Ureter (tissue), 1 donor: ENCODE measurements at places on chromosomes 7 and 10. TPM values are rescaled to one million over a fixed set of nuclear protein-coding genes. Genes with fewer than 3 reads are reported as not detected.

Gene MMD2
- total RNA-seq, result not detected

Gene SFRP4
- total RNA-seq, result 1.9 TPM

Gene MORN4
- total RNA-seq, result 12.9 TPM

DNA sequence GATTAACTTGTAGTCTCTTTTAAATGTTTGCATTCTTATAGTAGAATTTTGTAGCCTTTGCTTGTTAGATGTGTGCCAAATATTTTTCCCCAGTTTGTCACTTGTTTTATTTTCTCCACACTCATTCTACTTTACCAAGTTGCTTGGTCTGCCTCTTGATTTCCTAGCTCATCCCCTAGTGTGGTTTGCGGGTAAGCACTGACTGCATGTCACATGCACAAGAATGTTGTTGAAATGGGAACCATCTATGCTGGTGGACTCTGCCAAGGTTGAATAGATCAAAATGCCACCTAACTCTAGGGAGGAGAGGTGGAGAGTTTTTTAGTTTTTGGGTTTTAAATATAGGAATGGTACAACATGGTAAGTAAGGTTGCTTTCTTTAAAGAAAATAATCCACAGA is 47.6 kb downstream of the FZD1 start:
- no peak for DNase-seq

- DNase-seq, result peak; percentile 40
Measured at GRCh38 chr7:2735744-2736143, 47.7 kb downstream of the AMZ1 start.

DNA sequence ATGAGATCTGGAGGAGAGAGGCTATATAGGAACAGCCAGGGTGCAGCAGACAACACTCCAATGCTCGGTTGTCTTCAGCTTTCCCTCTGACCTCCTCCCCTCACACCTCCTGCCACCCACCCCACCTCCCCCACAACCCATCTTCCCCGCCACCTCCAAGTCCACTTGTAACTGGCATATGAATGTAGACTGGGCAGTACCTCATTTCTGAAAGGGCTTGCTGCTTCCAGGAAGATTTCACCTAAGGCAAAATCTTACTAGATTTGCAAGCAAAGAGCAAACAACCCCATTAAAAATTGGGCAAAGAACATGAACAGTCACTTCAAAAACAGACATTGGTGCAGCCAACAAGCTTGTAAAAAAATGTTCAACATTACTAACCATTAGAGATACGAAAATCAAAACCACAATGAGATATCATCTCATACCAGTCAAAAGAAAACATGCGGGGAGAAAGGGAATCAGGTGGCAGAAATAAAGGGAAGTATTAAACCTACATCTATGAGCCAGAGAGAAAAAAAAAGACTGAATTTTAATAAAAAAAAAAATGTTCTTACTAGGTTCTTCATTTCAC is 164.6 kb upstream of the C1GALT1 start:
- DNase-seq, result no peak

DNA sequence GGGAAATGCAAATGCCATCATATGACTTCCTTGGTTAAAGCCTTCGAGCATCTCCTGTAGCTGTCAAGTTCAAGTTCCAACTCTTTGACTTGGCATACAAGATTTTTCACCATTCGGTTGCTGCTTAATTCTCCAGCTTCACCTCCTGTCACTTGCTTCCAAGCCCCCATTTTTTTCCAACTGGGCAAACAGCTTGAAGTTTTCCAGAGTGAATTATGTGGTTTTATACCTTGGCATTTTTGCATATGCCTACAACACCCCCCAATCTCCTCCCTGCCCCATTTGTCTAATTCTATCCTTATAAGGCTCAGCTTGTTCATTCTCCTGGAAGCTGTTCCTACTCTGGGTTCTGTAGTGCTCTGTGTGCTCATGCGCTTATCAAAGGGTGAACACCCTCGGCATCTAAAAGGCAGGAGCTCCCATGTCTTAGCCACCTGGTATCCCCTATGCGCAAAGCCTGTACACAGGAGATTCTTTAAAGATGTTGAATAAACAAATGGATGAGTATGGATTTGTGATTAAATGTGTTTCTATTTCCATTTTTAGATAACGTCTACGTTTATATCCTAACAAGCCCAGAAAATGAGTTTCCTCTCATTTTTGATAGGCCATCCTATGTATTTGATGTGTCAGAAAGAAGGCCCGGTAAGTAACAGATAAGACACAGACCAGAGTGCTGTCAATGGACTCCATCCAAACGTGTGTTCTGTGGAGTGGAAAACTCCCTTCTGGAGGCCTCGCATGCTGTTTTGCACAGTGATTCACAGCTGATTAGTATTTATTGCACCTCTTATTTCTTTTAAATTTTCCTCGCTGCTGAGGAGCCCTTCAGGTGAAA is 52.5 kb downstream of the CDHR3 start:
- no peak for DNase-seq

GRCh38 chr10:44755481-44755880 is 155.7 kb upstream of the TMEM72 start:
- no peak for DNase-seq

DNA sequence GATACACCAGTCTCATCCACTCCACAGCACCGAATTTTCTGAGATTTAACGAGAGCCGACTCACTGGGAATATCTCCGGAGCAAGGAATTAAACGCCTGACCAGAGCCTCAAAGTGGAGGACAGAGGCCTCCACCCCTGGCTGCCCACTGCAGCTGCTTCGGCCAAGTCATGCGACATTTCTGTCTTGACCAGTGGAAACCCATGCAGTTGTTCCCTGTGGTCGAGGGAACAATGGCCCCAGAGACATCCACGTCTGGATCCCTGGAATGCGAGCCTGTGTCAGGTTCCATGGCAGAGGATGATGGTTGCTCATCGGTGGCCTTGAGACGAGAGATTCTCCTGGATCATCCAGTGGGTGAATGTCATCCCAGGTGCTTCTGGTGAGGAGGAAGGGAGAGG is 65.7 kb upstream of the INSIG1 start:
- DNase-seq, result no peak

DNA sequence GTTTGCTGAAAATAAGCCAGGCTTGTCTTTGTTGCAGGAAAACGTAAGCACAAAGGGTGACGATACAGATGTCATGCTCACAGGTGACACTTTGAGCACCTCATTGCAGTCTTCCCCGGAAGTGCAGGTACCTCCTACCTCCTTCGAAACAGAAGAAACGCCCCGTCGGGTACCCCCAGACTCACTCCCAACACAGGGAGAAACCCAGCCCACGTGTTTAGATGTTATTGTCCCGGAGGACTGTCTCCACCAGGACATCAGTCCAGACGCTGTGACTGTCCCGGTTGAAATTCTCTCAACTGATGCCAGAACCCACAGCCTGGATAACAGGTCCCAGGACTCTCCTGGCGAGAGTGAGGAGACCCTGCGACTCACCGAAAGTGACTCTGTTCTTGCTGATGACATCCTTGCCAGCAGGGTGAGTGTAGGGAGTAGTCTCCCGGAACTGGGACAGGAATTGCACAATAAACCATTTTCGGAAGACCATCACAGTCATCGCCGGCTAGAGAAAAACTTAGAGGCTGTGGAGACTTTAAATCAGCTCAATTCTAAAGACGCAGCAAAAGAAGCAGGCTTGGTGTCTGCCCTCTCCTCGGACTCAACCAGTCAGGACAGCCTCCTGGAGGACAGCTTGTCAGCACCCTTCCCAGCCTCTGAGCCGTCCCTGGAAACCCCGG is 18.3 kb upstream of the BHLHA15 start:
- DNase-seq, result no peak

DNA sequence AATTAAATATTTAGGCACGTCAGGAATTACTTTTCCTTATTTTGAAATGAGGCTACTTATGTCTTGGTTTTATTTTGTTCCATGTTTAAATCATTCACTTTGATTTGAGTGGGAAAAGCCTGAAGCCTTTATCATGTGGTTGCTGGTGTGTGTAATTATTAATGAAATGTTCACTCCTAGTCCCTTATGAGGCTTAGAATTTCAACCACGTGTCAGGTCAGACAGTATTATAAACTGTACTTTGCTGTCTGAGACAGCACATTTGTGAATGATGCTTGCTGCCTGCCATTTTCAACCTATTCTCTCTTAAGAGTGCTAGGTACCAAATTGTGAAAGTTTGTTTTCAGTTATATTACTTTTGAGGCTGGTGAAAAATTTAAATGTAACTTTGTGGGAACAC is 58.9 kb downstream of the COL17A1 start:
- no peak for DNase-seq

GRCh38 chr10:104029521-104029860 is 56.2 kb downstream of the COL17A1 start:
- DNase-seq, result no peak

DNA sequence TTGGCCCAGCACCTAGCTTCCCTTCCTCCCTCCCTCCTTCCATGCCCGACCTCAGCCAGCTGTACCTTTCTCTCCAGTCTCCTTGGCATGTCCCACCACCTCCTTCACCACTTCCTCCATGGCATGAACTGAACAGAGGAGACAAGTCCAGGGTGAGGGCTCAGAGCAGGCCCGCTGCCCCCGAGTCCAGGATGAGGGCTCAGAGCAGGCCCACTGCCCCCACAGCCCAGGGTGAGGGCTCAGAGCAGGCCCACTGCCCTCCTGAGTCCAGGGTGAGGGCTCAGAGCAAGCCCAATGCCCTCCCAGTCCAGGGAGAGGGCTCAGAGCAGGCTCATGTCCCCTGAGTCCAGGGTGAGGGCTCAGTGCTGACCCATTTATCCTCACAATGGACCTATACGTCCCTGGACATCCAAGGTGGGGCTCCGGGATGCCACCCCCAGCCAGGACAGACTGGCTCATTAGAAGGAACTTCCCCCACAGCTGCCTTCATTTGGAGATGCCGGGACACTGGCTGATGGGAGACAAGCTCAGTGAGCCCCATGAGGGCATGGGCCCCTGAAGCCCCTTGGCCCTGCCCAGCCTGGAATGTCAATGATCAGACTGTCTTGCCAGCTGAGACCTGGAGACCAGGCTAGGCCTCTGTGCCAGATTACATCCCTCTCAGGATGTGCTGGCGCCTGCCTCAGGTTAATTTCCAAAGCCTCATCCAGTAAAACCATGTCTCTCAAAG is 30.0 kb downstream of the AGAP4 start:
- no peak for DNase-seq

DNA sequence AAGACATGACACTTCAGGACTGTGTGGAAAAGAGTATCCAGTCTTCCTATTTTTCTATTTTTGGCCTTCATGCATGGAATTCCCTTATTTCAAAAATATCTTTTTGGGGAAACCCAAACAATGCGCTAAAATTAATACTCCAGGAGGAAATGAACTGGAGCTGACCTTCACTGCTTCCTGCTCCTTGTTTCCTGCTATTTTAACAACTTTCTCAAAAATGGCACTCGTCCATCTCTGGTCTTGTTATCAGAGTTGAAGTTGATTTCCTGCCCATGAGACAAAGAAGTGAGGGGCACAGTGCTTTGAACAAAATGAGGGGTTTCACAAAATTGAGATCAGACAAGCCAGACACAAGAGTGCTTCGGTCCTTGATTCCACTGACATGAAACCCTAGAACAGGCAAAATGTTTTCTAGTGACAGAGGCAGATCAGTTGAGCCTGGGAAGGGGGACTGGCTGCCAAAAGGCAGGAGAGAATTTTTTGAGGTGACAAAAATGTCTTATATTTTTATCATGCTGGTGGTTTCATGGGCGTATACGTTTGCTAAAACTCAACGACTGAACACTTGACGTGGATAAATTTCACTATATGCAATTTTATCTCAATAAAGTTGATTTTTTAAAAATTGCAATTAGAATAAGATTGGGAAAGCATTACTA is 193.2 kb downstream of the CREB5 start:
- DNase-seq, result no peak

GRCh38 chr7:128091106-128091505 is 59.9 kb upstream of the LRRC4 start:
- DNase-seq, result no peak

DNA sequence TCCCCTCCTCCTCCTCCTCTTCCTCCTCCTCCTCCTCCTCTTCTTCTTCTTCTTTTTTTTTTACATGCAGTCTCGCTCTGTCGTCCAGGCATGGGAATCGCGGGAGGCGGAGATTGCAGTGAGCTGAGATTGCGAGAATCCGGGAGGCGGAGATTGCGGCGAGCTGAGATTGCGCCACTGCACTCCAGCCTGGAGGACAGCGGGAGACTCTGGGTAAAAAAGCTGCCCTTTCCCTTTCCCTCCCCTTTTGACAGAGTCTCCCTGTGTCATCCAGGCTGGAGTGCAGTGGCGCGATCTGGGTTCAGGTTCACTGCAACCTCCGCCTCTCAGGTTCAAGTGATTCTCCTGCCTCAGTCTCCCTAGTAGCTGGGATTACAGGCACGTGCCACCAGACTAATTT is 168.1 kb upstream of the MALRD1 start:
- no peak for DNase-seq

Gene TLL2
- total RNA-seq, result 0.96 TPM

Gene DDC
- not detected for total RNA-seq

DNA sequence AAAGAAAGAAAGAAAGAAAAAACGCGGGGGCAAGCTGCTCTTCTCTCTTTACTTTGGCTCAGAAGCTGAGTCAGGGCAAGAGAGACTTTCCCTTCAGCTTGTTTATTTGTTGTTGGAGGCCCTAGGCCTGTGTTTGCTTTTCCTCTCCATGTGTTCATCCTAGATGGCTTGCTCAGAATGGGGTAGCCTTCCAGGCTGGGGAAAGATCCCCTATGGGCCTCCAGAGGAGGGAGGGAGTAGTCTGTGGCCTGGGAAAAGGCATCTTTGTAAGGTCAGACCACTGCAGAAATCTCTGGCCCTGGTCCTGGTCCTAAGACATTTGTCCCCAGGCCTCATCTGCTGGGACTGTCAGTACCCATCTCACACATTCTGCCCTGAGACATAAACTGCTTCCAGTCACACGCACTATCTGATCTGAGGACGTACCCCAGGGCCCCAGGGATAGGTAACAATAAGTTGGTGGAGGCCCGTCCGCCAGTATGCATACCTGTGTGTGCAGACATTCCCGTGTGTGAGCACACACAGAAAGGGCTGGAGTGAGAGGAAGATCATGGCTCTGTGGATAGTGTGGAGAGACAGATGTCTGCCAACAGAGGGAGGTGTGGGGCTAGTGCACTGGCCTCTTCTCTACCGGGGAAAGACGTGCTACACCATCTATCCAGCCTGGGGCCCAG is 4.9 kb upstream of the SCD start:
- DNase-seq, result peak; percentile 66

GRCh38 chr10:103481974-103482531 is 3.0 kb upstream of the CALHM3 start:
- DNase-seq, result no peak

DNA sequence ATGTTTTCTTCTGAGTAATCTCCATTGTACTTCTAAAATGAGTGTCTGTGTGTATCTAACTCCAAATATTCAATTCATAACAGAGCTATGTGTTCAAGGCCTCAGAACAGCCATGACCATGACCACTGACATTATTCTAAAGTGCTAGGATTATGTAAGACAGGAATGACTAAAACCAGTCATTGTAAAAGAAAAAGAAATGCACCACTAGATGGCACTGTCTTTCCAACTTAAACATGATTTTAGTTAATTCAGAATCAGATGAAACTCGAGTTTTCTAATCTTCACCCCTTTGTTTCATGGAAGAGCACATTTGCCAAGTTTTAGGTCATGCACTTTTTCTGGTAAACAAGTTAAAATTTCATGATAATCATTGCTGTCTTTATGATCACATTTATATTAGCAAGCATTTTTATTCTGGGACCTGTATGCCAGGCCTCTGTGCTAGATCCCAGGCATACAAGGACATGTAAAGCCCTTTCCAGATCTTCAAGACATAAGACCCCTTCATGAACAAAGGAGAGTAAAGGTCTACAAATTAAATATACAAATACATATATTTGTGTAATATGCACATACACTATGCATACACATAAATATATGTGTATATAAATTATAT is 26.1 kb upstream of the RSU1 start:
- no peak for DNase-seq

- DNase-seq, result no peak
Measured at GRCh38 chr7:29370531-29371314, 176.1 kb downstream of the CHN2 start.
